GDM1 (cell line): ENCODE measurements at places on chromosomes 2 and 18.

GRCh38 chr2:240514631-240515030 lies 43.2 kb downstream of the ANKMY1 start:
- DNase-seq = no peak

- no peak for DNase-seq
These were observed 110.7 kb downstream of the KLHL29 start for GRCh38 chr2:23495661-23496114.

- DNase-seq = no peak
These were observed 2.3 kb upstream of the EXOC6B start for GRCh38 chr2:72827966-72828646.

DNA sequence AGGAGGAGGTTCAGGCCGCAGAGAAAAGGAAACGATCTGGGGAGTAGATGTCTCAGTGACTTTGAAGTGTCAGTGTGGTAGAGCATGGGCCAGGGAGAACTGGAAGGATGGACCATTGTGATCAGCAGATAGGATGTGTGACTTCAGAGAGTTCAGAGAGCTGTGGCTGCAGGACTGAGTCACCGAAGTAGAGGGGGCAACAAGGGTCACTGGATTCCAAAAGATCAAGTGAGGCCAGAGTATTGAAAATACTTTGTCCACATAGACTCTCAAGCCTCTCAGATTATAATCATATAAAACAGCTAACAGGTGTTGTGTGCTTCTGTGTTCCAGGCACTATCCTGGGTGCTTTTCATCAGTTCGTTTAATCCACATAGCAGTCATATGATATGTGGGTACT lies 99.4 kb downstream of the CRIM1 start:
- no peak for DNase-seq

GRCh38 chr2:189521699-189522434 lies 58.7 kb downstream of the SLC40A1 start:
- no peak for DNase-seq

- no peak for DNase-seq
These were observed 142.0 kb downstream of the TSN start for GRCh38 chr2:121897335-121897970.

GRCh38 chr2:139077099-139077737 lies 297.0 kb upstream of the NXPH2 start:
- DNase-seq = no peak

DNA sequence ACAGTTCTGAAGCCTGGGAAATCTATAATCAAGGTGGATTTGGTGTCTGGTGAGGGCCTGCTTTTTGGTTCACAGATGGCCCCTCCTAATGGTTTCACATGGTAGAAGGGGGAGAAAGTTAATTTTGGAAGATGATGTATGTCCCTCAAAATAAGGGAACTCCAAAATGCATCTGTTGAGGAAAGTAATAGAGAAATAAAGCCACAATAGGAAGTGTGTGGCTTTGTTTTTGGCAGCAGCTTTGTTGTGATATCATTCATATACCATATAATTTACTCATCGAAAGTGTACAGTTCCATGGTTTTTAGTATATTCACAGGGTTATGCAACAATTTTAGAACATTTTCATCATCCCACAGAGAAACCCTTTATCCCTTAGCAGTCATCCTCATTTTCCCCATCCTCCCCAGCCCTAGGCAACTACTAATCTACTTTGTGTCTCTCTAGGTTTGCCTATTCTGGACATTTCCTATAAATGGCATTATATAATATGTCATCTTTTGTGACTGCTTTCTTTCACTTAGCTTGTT lies 274.0 kb upstream of the FAM98A start:
- peak; percentile 17 for DNase-seq

DNA sequence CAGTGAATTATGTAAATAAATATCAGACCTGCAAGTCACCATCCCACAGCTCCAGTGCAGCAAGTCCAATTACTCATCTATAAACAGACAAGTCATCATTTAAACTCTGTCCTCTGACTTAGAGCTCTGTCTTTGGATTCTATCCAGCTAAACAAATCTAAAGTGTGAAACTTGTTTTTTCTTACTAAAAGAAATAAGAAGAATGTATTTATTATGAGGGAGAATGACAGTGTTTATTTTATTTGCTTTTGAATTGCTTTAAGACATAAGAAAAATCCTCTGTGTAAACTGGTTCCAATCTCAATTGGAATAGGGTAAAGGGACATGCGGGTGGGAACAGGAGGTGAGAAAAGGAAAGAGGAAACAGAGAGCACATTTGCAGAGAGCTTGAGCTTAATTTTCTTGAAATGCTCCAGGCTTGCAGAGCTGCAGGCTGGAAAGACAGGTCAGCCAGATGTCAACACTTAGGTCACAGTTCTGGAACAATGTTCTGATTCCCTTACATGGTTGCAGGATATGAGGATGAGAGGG lies 355.8 kb downstream of the MEIS1 start:
- no peak for DNase-seq

DNA sequence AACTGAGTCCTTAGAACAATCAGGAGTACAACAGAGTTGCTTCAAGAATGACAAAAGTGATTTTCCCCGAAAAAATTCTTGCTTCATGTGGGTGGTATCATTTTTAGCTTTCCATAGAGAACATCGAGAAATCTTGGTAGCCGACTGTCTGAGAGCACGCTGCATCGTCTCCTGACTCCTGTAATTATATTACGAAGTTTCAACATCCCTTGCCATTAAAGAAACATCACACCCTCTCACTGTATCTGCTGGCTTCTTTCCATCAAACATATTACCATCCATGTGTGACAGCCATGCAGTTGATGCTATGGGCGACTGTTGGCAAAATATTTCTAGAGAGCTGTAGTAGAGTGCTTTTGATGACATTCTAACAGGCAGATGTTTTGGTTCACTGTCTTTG lies 311.2 kb downstream of the CMPK2 start:
- no peak for DNase-seq

DNA sequence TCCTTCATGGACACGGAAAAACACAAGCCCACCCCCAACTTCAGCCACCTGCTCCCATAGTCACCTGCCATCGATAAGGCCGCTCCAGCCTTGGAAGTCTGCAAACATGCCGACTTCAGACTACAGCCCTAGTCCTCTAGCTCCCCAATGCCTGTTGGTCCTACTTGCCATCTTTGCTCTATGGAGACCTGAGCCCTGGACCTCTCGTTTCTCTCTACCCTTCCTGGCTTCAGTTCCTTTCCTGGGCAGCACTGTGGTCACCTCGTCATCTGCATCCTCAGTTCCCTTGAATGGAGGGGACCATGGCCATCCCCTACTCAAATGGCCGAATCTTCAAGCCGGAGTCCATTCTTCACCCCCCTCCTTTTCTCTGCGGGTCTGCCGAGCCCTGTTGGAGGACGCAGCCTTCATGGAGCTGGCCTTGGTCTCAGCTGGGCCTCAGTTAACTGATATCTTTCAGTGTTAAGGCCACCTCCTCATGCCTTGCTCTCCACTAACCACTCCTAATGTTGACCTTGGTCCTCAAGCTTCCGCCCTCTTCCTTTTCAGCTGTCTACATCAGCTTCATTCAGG lies 47.7 kb upstream of the GBX2 start:
- DNase-seq = no peak

DNA sequence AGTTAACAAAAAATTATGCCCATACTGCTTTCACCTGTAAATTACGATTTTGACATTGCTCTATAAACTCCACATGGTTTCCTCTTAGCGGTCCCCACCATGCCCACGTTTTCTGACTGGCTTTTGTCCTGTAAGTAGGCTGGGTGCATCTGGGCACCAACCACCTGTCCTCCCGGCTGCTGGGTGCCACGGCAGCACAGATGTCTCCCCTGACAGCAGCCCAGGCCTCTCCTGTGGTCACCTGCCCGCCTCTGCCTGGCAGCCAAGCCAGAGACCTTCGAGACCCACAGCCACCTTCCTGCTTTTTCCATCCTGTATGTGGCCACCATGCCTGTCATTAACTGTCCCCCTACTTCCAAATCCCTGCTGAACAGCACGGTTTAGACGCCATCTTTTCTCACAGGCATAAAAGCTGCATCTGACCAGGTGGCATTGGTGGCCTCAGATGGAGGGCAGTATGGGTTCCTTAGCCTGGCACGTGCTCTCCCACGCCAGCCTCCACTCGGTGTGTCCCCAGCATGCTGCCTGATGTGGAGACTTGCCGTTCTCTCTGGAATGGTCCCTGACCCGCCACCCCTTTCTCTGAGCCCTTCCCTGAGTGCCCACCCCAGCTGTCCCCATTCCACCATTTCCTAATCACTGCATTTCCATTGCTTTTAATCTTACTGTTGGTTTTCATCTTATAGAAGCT lies 18.9 kb downstream of the SNORC start:
- no peak for DNase-seq

- DNase-seq = no peak
These were observed 12.4 kb downstream of the YWHAQ start for GRCh38 chr2:9618410-9618809.

DNA sequence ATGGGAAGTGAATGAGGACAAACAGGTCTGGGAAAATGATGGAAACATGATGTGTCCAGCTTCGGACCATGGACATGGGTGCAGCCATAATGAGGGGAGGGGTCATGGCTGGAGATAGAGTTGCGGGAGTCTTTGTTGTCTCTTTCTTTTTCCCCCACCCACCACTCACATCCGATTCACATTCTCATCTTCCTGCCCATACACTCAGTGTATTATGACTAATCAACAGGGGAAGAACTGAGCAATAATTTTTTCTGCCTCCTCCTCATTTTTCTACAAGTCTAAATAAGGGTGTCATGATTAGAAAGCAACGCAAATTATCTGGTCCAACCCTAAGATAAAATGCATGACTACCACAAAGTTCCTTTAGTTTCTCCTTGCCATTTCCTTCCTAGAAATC lies 5.7 kb upstream of the SERPINB2 start:
- no peak for DNase-seq

DNA sequence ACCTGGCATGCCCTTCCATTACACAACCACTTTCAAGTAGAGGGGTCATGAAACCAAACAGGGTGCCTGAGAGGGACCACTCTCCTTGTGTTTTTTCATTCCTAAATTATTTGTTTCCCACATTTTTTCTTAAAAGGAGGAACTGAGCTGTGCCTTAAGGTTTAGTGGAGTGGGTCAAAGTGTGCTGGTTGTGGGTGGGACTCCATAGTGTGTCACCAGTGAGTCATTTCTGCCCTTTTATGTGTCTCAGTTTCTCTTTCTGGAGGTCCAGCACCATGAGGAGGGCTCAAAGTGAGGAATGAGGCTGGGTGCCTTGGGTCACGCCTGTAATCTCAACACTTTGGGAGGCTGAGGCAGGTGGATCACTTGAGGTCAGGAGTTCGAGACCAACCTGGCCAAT lies 37.8 kb downstream of the COMMD1 start:
- DNase-seq = no peak

DNA sequence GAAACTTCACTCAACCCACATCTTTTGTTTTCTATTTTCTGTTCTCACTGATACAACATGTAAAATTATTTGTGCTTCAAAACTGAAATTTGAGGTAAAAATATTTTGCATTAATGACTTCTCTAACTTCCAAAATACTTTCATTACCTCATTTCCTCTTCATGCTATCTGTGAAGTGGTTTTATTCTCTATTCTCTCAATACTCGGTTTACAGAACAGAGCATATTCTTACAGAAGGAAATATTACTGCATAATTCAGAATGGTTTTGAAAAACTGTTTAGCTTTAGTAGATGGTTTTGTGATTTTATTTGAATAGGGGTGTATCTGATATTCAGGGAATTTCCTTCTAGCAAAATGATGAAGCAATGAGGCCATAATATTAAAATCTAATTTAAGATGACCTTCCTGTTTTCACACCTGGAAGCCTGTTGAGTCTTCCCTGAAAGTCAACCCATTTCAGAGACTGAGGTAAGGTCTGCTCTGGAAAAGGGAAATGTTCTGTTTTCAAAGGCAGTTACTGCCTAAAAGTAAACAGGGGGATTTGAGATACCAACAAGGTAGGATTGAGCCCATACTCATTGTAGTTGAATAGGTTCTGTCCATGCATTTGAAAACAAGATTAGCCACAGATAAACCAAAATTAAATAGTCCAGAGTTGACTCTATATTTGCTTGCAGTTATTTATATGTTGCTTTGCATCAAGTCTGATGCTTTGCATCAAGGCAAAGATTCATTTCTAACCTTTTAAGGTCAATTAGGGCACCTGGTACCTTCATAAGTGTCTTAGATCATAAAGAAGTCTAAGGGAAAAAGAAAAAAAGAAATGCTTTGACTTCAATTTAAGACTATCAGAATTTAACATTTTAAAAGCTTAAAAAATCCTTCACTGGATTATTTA lies 50.8 kb upstream of the PEX13 start:
- no peak for DNase-seq

DNA sequence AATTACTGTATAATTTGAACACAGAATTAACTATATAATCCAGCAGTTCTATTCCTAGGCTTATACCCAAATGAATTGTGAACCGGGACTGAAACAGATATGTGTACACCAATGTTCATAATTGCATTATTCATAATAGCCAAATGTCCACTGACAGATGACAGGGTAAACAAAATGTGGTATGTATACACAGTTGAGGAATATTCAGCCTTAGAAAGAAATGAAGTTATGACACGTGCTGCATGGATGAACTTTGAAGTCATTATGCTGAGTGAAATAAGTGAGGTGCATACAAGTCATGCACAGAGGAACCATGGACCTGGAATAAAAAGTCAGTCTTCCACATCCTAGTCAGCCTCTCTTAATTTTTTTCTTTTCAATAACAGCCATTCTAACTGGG lies 91.9 kb downstream of the SH3RF3 start:
- DNase-seq = no peak

GRCh38 chr2:238127165-238128060 lies 11.1 kb upstream of the KLHL30 start:
- DNase-seq = no peak

DNA sequence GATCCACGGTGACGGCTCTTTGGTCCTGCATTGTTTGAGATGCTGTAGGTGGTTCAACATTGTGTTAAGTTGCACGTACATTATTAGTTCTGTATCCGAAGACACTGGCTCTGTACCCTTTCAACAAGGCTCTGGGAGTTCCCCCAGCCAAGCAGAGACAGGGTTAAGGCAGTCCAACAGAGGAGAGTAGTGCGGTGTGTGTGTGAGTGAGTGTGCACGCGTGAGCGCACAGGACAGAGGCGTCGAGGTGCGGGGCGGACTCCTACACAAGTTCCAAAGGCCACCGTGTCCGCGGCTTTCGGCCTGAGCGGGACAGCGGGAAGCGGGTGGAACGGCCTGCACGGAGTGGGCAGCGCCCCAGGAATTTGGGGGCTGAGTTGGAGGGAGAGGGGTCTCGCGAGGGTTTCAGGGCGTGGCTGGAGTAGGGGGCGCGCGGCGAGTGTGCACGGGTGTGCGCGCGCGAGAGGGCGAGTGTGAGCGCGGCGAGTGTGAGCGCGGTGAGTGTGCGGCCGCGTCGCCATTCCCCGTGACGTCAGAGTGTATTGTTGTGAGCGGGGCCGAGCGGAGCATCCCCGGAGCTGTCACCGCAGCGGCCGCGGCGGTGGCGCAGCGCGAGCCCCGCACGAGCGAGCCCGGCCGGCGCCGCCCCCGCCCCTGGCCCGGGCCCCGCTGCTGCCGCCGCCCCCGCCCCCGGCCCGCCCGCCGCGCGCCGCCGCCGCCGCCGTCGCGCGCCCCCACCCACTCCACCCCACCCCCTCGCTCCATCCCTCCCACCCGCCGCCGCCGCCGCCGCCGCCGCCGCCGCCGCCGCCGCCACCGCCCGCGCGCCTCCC lies at the start of gene ASXL3:
ASXL3 (plus strand) TSS at position 535 of the 833 bp plus-strand sequence. CDS start 413 bp downstream, outside the sequence.
- no peak for DNase-seq
